Fibroblast of lung (primary cell): ENCODE measurements at places on chromosomes 16 and 17. TPM values are rescaled to one million over a fixed set of nuclear protein-coding genes. Genes with fewer than 3 reads are reported as not detected.

DNA sequence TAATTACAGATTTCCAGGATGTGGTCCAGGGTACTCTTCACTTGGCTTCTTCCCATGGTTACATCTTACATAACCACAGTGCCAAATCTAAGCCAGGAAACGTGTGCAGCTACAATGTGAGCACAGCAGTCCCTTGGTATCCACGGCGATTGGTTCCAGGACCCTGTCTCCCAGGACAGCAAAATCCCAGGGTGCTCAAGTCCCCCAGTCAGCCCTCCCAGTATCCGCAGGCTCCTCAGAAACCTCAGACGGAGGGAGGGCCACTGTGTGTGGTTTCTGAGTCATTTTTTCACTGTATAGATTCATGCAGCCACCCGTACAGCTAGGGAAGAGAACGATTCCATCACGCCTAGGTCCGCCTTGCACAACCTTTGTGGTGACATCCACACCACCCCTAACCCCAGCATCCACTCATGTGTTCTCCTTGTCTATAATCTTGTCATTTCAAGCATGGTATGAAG, 11.1 kb upstream of the ATP2C2 start:
- H3K27me3 ChIP-seq, result no peaks in the 10 kb centered on the region
- H3K4me1 ChIP-seq, result no peaks in the 10 kb centered on the region
- peak; percentile 73 for DNase-seq
- no peaks in the 10 kb centered on the region for H3K36me3 ChIP-seq
- no peak overlapping the region for H3K4me3 ChIP-seq

GRCh38 chr17:79654960-79655382, 44.1 kb upstream of the RBFOX3 start:
- no peak for DNase-seq
- no peaks in the 10 kb centered on the region for H3K4me1 ChIP-seq
- H3K27me3 ChIP-seq, result no peaks in the 10 kb centered on the region
- H3K27ac ChIP-seq, result no peak overlapping the region
- H3K4me3 ChIP-seq, result no peak overlapping the region

DNA sequence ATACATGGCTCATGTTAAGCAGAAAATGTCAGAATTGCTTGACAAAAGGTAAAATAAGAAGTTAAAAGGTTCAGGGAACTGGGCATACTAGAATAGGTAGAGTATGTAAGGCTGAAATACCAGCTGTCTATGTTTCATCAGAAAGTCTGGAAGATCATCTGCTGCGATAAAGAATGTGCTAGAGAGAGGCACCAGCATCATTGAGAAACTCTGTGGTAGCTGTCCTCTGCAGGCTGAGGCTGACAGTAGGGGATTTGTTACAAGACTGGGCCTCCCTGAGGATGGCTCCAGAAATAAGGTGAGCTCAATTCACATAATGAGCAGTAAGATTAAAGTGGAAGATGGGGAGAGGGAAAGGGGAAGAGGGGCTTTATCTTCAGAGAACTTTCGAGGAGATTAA, 4.5 kb upstream of the ZNF287 start:
- peaks cover 3% of the 10 kb centered on the region for H3K4me1 ChIP-seq
- no peak overlapping the region for H3K4me3 ChIP-seq
- H3K27me3 ChIP-seq, result no peaks in the 10 kb centered on the region
- no peaks in the 10 kb centered on the region for H3K36me3 ChIP-seq

- no peak overlapping the region for H3K4me3 ChIP-seq
- H3K27ac ChIP-seq, result no peak overlapping the region
- DNase-seq, result peak; percentile 6
- no peaks in the 10 kb centered on the region for H3K36me3 ChIP-seq
These were observed 147.9 kb upstream of the MON1B start for GRCh38 chr16:77043076-77043475.

DNA sequence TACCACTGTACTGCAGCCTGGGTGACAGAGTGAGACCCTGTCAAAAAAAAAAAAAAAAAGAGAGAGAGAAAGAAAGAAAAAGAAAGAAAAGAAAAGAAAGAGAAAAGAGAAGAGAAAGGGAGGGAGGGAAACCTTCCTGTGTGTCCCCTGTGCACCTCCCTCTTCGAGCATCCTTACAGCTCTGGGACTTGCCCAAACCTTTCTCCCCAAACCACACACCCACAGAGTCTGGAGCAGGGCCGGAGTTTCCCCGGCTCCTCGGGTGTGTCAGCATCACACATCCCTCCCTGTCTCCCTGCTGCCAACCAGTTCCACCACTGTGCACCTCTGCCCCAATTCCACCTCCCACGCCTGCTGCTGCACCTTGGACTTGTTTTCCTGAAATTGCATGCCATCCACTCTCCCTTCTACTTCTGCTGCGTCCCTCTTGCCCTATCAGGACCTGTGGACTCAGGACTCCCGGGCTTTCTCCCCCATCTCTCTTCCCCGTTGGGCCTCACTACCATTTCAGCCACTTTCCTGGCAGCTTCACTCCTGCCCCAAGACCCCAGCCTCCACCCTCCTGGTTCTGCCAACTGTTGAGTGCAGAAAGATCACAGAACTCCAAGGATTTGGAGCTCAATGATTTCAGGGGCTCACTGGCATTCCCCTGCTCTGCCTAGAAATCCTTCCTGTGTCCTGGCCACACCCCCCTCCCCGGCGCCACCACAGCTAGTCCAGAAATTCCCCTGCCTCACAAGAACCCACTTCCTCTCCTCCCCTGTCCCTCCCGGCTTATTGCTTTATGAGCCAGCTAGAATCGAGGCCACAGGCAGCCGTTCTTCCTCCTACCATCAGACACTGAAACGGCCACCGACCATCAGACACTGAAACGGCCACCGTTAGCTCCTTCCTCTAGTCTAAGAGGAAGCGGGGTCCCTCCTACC, 3.7 kb upstream of the CDK3 start:
- DNase-seq, result peak; percentile 23
- no peak overlapping the region for H3K4me3 ChIP-seq
- no peak overlapping the region for H3K27ac ChIP-seq
- no peaks in the 10 kb centered on the region for H3K4me1 ChIP-seq
- H3K27me3 ChIP-seq, result no peaks in the 10 kb centered on the region

- H3K27ac ChIP-seq, result no peak overlapping the region
- peaks cover 49% of the 10 kb centered on the region for H3K27me3 ChIP-seq
- no peak overlapping the region for H3K4me3 ChIP-seq
- no peaks in the 10 kb centered on the region for H3K36me3 ChIP-seq
- no peak for DNase-seq
These were observed 1.3 kb downstream of the CACNG4 start for GRCh38 chr17:66965801-66966262.

DNA sequence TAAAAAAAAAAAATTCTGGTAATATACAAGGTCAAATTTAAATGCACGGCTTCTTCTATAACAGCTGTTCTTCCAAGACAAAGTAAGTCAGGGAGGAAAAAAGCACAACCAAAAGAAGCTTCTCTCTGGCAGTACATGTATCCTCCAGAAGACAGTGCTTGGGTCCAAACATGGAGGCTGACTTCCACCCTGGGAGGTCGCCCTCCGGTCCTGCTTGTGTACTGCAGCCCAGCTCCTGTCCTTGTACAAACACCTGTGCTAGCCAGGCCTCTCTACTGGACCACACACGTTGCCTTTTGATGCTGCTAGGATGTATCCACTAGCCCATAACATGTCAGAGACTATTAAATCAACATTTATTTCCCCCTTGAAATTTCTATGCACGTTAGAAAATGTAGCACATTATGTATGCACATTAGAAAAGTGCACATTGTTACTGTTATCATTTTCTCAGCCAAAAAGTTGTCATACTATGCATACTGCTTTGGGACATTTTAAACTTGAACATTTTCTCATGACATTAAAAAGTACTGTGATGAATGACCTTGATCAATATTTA, 21.9 kb downstream of the TEKT3 start:
- peaks cover 3% of the 10 kb centered on the region for H3K27me3 ChIP-seq
- no peak overlapping the region for H3K27ac ChIP-seq
- no peak for DNase-seq
- no peak overlapping the region for H3K4me3 ChIP-seq

DNA sequence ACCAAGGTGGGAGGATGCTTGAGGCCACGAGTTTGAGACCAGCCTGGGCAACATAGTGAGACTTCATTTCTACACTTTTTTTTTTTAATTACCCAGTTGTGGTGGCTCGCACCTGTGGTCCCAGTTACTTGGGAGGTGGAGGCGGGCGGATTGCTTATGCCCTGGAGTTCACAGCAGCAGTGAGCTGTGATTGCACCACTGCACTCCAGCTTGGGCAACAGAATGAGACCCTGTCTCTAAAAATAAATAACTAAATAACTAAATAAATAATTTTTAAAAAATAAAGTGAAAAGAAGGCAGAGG, 9.3 kb downstream of the DNAI2 start:
- DNase-seq, result no peak
- H3K4me3 ChIP-seq, result no peak overlapping the region
- no peaks in the 10 kb centered on the region for H3K36me3 ChIP-seq
- H3K27me3 ChIP-seq, result no peaks in the 10 kb centered on the region

- H3K4me1 ChIP-seq, result peaks cover 11% of the 10 kb centered on the region
- H3K4me3 ChIP-seq, result peak overlapping the region; percentile 95
- no peak overlapping the region for H3K27ac ChIP-seq
- H3K36me3 ChIP-seq, result no peaks in the 10 kb centered on the region
- H3K27me3 ChIP-seq, result no peaks in the 10 kb centered on the region
- peak; percentile 47 for DNase-seq
These were observed 2.5 kb downstream of the KANSL1 start for GRCh38 chr17:46190763-46191162.

GRCh38 chr17:82881900-82882714, 42.3 kb upstream of the ZNF750 start:
- H3K36me3 ChIP-seq, result no peaks in the 10 kb centered on the region
- no peak for DNase-seq
- no peak overlapping the region for H3K4me3 ChIP-seq
- H3K27ac ChIP-seq, result no peak overlapping the region

- peaks cover 2% of the 10 kb centered on the region for H3K36me3 ChIP-seq
- H3K4me3 ChIP-seq, result no peak overlapping the region
- DNase-seq, result no peak
- no peaks in the 10 kb centered on the region for H3K4me1 ChIP-seq
These were observed 158.3 kb upstream of the NOL11 start for GRCh38 chr17:67559381-67559966.

DNA sequence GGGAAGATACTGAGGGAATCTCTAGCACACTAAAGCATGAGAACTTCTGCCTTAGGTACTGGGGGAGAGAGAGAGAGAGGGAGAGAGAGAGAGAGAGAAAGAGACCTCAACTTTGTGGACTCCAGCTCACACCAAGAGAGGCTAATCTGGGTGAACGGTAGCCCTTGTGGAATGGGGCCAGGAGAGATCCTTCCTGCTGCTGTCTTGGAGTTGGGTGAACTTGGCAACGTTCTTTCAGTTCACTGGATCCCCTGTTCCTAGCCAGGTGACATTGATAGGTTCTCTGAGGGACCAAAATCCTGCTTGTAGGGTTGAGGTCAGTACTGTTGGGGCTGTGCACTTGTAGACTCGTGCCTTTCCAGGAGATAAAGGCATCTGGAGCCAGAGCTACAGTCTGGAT, 26.5 kb upstream of the WFIKKN2 start:
- no peak overlapping the region for H3K27ac ChIP-seq
- H3K27me3 ChIP-seq, result no peaks in the 10 kb centered on the region
- no peaks in the 10 kb centered on the region for H3K36me3 ChIP-seq
- H3K4me3 ChIP-seq, result no peak overlapping the region
- H3K4me1 ChIP-seq, result no peaks in the 10 kb centered on the region
- no peak for DNase-seq

GRCh38 chr16:53732296-53732929, 28.5 kb downstream of the FTO start:
- H3K27me3 ChIP-seq, result no peaks in the 10 kb centered on the region
- no peaks in the 10 kb centered on the region for H3K36me3 ChIP-seq
- no peak overlapping the region for H3K4me3 ChIP-seq
- no peak overlapping the region for H3K27ac ChIP-seq

DNA sequence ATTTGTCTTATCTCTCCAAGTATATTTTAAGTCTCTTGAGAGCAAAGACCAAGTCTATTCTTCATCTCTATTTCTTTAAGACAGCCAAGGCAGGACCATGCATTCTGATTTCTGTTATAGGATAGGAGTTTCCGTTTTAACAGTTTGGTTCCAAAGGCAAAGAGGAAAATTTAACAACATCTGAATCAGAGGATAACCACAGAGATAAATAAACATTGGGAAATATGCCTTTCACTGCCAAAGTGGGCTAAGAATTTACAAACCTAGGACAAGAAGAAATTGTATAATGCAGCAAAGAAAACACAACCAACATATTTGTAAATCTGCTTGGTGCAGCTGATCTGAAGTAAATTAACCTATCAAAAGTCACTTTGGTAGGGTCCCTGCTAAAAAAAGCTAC, 37.7 kb downstream of the USP32 start:
- H3K4me1 ChIP-seq, result peaks cover 6% of the 10 kb centered on the region
- DNase-seq, result peak; percentile 91
- H3K4me3 ChIP-seq, result no peak overlapping the region
- H3K36me3 ChIP-seq, result no peaks in the 10 kb centered on the region
- no peaks in the 10 kb centered on the region for H3K27me3 ChIP-seq
- H3K27ac ChIP-seq, result no peak overlapping the region

DNA sequence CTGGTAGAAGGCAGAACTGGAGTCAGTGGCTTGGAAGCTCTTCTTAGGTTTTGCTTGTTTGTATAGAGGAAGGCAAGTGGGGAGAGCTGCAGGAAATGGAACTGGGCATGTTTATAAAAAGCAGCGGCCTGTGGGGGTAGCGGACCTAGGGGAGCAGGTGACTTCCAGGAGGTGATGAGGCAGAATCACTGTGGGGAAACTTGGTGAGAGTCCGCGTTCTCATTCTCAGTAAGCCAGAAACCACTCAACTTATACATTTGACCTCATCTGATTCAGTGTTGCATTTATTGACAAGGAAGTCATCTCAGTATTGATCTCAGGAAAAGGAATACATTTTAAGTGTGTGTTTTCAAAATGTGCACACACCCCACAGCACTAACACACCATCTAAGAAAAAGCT, 299.8 kb downstream of the CNTNAP4 start:
- H3K27ac ChIP-seq, result no peak overlapping the region
- H3K36me3 ChIP-seq, result no peaks in the 10 kb centered on the region
- no peaks in the 10 kb centered on the region for H3K27me3 ChIP-seq
- DNase-seq, result no peak
- no peaks in the 10 kb centered on the region for H3K4me1 ChIP-seq

ALOXE3 gene
- not detected in 2 replicates for total RNA-seq

TAT gene
- not detected in 2 replicates for total RNA-seq

TEX14 gene
- total RNA-seq, result under 0.01 TPM in 2 replicates
